Activated CD4-positive, alpha-beta T cell treated with anti-CD3 and anti-CD28 coated beads for 36 hours (primary cell): ENCODE measurements at places on chromosomes 3 and 15. TPM values are rescaled to one million over a fixed set of nuclear protein-coding genes. Genes with fewer than 3 reads are reported as not detected.

The KIF7 gene
- total RNA-seq, result 2.1 TPM

The ACOX2 gene
- not detected for total RNA-seq

The PP2D1 gene
- total RNA-seq, result not detected

The NXPE3 gene
- total RNA-seq, result 18.5 TPM

The SNX33 gene
- 2.2 TPM for total RNA-seq

The ALDH1L1 gene
- 0.18 TPM for total RNA-seq

The ACTC1 gene
- not detected for total RNA-seq
